ENCODE measurements at places on chromosomes 3 and 15.

- no peak for DNase-seq
Observed at GRCh38 chr3:52084954-52085680, 28.7 kb upstream of the DUSP7 start.

DNA sequence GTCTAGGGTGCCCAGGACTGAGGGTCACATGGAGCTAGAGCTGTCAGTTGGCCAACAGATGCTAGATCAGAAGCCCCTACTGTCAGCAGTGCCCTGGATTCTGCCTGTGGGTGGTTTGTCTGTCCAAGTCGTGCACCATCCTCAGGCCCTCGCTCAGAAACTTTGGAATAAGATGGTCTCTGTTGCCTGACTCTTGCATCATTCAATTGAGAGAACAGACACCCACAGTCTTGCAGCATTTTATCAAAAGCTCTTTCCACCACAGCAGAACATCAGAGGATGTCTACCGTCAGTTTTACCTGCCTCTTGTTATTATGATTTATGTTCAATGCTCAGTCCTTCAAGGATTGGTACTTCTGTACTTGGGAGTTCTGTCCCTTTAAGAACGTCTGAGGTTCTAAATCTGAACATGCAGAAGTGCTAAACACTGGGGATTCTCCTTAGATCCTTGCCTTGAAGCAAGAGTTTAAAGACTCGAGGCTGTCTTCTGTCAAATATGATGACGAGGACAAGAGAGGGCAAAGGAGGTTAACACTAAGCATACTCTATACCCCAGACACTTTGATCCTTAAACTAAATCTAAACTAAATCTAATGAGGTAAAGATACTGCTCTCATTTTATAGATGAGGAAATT is 4.8 kb downstream of the AQP9 start:
- no peak for DNase-seq

- DNase-seq = no peak
Observed at GRCh38 chr15:95549168-95549738, 781.2 kb upstream of the NR2F2 start.

GRCh38 chr3:86221601-86222000 is 769.3 kb downstream of the VGLL3 start:
- no peak for DNase-seq

Data from DMS79 treated with DMSO at 0.1 percent for 48 hours (cell line).